ENCODE measurements at places on chromosomes 16 and 17. TPM values are rescaled to one million over a fixed set of nuclear protein-coding genes. Genes with fewer than 3 reads are reported as not detected.
A peak's percentile ranks its signal among the peaks of the same experiment; 100 is the strongest.

GRCh38 chr16:4419402-4419959, 3.1 kb upstream of the CORO7 start:
- no peak for DNase-seq

Gene CA5A
- total RNA-seq, result not detected

GRCh38 chr16:31382485-31383161, 10.5 kb upstream of the ITGAD start:
- DNase-seq, result peak; percentile 65

Gene MT1A
- total RNA-seq, result 22.3 TPM

DNA sequence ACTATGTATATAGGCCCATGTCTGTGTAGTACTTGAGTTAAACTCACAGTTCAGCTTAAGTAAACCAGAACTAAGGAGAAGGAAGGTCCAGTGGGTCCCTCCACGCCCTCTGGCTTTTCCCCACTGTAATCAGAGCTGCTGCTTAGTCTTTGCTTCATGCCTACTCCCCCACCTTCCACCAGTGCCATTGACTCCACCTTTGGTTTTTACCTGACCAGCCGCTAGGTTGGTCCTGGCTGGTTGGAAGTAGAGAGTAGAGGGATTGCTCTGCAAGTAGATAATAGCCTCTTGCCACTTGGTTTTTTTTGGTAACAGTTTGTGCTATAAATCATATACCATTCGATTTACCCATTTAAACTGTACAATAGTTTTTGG, 22.8 kb upstream of the PHKG2 start:
- no peak for DNase-seq

Gene TBC1D3K
- total RNA-seq, result not detected

Gene DRG2
- total RNA-seq, result 56.3 TPM
